Vagina (tissue), 2 donors: ENCODE measurements at places on chromosomes 4 and X.

GRCh38 chrX:23887451-23887850 lies 20.3 kb downstream of the APOO start:
- no peak for DNase-seq

- no peak for DNase-seq
Observed at GRCh38 chr4:150573534-150573933, 8.4 kb upstream of the MAB21L2 start.

- no peak for DNase-seq
Observed at GRCh38 chr4:148258535-148258934, 183.7 kb downstream of the NR3C2 start.

- DNase-seq = no peak
Observed at GRCh38 chr4:96092151-96092705, 252.3 kb downstream of the PDHA2 start.

DNA sequence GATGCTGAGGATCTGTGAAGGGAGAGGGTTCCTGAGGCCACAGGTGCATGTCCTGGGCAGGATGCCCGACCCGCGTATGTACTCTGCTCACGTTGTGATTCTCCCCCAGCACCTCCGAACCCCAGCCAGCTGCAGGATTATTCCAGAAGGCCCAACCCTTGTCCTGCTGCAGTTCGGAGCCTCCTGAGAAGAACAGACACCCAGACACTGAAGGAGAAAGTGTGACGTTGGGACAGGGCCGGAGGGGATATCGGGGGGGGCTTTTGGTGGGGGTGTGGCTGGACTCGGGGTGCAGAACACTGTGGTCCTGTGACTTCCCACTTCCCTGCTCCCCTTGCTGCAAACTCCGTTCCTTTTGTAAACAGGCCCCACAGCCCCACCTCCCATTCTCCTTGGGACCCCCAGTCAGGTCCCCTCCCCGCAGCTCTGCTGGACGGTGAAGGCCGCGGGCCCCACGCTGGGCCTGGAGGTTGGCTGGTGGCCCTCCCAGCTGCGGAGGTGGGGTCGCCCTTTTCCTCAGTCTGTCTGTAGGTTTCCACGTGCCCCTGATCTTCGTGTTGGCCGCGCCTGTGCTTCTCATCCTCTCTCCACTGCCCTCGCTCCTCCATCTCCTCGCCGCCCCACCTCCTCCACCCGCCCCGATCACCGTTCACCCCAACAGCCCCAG lies 83.0 kb upstream of the ADRA2C start:
- no peak for DNase-seq

DNA sequence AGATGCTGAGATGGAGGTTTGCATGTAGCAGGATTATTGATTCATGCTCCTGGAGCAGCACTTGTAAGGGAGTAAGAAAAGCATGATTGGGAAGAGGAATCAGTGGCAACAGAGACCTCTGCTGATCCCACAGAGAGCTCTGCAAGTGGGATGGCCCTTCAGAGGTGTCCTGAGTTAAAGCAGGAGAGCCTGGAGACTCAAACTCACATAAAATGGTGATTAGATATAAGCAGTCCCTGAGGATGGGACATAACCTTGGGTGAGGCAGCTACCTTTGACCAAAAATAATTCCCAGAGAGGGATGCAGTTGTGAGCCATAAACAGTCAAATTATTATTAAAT lies 25.4 kb upstream of the BMPR1B start:
- no peak for DNase-seq

DNA sequence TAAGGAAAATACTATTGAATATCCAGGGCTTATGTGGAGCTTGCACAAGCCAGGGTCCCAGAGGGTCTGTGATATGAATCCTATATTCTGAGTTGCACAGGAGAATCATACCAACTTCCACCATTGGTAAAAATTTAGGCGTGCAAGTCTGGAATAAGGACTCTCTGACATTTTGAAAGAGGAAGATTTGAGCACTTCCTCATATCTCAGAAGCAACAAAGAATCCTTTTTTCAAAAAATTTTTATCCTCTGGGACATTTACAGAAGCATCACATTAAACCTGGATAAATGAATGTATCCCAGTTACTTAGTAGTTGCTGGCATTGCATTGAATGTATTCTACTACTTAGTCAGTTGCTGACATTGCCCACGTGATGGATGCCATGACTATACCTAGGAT lies 24.2 kb upstream of the CAMK2D start:
- DNase-seq = no peak

- DNase-seq = no peak
Observed at GRCh38 chr4:155745984-155746383, 12.8 kb upstream of the GUCY1B1 start.

DNA sequence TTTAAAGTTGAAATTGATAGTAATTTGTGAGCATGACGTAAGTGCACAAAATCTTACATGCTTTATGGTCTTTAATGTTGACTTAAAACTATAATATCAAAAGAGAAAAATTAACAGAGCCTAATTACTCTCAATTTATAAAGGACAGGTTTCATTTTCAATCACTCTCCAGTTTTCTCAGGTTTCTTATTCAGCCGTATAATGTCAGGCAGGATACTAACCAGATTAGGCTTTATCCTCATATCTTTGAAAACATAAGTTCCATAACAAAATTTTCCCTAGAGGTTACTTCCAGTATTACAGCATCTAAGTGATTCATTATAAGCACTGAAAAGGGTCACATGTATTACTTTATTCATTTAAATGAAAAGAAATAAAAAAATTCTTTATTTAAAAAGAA lies 492.1 kb downstream of the PACRGL start:
- no peak for DNase-seq

GRCh38 chr4:180539284-180539683 lies 1703.9 kb upstream of the TENM3 start:
- no peak for DNase-seq

DNA sequence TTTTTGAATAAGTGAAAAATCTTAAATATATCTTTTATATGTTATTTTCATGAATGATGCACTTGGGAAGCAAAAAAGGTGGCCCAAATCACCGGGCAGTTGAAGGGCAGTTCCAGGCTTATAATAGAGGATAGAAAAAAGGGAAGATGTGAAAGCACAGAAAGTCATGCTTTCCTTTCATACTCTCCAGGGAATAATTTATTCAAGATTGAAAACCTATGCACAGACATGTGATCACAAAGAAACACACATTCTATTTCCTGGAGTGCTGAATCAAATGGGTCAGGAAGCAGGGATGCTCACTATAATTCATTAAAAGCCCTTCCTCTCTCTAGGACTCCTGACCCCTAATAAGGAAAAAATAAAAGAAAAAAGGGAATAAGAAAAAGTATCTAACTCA lies 66.1 kb upstream of the USP38 start:
- no peak for DNase-seq

- DNase-seq = no peak
Observed at GRCh38 chr4:156560701-156561100, 410.9 kb downstream of the PDGFC start.

GRCh38 chrX:133530960-133531359 lies 115.7 kb upstream of the GPC4 start:
- no peak for DNase-seq

GRCh38 chrX:31178064-31178768 lies 106.4 kb upstream of the FTHL17 start:
- DNase-seq = no peak

GRCh38 chrX:10676235-10676957 lies 56.0 kb upstream of the MID1 start:
- DNase-seq = no peak

DNA sequence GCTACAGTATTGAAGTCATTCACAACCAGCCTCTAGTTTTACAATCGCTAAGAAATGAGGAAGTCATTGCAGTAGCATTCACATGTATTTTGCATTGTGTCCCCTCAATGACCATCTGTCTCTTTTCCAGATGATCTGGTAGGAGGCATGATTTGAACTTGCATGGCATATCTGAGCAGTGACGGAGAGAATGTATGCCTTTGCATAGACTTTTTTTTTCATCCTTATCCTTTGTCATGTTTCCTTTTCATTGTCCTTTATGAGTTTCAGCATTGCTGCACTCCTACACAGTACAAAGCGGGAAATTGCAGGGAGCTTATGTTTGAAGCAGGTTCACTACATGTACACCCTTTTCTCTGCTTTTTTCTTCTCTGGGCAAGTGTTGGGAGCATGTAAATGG lies 516.4 kb upstream of the GRIA3 start:
- no peak for DNase-seq

- no peak for DNase-seq
Observed at GRCh38 chr4:181909368-181909767, 333.8 kb upstream of the TENM3 start.

DNA sequence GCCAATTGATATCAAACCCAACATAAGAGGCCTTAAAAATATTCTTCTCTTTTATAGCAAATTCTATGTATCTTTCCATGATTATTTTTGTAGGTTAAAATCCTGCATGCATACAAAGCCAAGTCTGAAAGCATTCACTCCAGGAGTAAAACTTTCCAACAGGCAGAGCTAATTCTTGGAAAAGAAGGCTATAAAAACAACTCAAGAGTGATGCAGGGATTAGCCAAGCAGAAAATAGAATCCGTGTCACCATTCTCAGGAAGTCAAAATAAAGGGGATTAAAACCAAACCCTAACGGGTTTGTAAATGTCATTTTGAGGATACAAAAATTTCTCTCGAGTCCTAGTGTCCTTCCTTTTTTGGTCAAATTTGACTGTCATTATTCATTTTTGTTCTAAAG lies 412.4 kb downstream of the DMD start:
- DNase-seq = no peak

DNA sequence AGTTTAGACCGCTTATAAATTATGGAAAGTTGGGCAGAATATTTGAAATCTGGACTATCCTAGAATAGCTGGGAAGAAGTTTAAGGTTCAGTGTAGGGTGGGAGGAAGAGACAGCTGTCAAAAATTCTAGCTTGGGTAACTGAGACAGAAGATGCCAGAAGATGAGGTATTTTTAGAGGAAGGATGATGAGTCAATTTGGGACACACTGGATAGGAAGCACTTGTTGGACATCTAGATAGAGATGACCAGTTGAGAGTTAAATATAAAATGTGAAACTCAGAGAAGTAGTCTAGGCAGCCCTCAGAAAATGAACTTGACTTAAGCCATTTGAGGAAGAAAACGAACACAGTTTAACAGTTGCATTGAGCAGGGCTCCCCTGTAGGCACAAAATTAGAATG lies 137.9 kb upstream of the MAP9 start:
- no peak for DNase-seq

GRCh38 chr4:121064482-121064881 lies 7.9 kb downstream of the NDNF start:
- DNase-seq = no peak

DNA sequence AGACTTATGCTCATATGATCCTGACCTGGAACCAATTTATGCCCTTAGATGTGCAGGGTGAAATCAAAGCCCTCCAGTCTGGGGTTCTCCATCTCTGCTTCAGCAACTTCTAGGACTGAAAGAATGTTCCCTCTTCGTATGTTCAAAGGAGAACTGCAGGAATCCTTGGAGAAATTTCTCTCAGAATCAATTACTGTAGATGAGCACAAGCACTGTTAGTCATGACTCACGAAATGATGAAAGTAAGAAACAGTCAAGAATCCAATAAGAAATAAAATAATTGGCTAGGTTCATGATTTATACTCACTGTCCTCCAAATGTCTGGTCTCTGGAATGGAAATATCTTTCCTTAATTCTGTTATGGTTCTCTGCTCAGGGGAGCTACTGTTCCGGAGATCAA lies 348.2 kb downstream of the PDGFC start:
- DNase-seq = no peak
